ENCODE measurements at places on chromosomes 16 and 17.

DNA sequence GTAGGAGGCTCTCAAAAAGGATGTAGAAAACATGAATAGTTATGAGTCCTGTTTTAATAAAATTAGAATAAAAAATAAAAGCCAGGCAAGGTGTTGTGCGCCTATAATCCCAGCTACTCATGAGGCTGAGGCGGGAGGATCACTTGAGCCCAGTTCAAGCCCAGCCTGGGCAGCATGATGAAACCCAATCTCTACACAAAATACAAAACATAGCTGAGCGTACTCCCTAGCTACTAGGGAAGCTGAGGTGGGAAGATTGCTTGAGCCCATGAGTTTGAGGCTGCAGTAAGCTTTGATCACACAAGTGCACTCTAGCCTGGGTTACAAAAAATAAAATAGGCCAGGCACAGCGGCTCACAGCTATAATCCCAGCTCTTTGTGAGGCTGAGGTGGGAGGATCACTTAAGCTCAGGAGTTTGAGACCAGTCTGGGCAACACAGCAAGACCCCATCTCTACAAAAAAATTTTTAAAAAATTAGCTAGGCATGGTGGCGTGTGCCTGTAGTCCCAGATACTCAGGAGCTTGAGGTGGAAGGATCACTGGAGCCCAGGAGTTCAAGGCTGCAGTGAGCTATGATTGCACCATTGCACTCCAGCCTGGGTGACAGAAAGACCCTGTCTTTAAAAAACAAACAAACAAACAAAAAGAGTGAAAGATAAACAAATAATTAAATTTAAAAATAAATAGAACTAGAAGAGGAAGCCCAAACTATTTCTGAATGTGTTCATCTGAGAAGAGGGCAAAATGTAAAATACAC is 17.2 kb upstream of the PRM1 start:
- no peak for DNase-seq

DNA sequence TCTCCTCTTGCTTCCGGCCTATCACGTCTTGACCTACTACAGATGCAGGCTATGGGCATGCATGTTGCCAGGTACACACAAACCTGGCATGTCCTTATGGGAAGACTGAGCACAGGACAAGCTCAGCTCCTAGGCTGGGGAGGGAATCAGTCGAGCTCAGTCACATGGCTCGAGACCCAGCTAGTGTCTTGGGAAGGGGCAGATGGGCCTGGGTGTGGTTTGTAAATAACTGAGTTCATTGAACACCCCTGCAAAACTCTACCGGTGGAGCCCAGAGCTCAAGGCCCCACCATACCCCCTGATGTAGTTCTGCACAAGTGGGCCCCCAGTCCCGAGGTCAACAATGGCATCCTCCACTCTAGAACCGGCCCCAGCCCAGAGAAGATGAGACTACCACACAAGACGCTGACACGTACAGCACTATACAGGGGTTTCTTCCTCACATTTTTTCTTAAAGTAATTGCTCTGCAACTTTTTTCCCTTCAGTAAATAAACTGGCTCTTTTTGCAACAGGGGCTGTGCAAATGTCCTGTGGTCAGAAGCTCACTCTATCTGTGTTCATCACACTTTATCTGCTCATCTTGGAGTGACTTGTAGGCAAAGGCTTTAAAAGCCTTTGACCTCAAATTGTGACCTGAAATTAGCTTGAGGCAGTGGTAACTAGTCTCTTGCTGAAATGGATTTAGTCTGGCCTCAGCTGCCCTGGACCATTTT is 22.9 kb downstream of the ZNHIT3 start:
- no peak for DNase-seq

DNA sequence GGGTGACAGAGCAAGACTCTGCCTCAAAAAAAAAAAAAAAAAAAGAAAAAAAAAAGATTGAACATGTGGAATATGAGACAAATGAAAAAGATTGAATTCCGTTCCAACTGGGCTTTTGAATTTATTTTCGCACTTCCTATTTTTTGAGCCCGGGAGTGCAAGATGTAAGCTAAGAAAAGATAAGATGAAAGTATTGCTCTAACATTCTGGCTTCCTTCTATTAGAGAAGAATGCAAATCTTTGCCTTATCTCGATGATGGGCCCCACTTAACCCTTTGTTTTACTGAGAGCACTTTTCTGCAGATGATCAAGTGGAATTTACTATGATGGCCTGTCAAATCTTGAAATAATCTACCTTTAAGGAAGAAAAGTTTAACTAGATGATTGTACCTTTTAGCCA is 96.3 kb downstream of the WWOX start:
- DNase-seq = no peak

DNA sequence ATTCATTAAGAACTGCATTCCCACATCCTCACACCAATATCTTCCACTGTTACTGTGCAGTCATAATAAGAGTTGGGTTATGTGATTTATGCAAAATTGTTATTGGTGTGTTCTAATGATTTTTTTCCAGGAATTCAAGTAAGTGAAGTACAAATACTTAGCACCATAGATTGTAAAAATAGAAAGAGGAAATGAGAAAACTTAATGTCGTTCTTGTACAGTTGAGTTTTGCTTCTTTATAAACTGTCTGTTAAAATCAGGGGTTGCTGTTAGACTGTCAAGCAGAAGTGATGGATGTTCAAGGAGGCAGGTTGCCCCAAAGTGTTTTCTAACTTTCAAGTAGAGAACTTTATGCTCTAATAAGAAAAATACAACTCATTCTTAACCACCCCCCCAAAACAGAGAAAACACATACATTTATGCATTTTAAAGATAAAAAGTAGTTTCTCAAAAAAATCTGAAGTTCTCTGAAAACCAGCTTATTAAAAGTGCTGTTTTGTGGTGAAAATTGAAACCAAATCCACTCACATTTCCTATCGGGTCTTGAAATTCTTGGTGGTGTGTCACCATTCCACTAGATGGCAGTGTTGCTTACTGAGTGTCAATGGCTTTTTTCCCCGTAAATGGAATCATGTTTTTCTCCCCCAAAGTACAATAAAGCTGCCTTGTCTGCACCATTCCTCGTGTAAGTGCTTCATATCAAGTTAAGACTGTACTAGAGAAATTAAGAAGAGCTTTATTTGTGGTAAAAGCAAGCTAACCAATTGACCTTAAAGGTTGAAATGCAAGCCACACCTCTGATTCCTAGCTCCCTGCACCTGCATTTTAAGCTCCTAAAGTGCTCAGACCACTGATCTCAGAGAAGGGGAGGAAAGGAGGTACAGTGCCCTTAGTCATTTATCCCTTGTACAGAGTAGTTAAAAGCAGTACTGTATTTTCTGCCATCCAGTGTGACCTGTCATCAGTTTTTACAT is 4.7 kb upstream of the IGSF6 start:
- peak; percentile 55 for DNase-seq

DNA sequence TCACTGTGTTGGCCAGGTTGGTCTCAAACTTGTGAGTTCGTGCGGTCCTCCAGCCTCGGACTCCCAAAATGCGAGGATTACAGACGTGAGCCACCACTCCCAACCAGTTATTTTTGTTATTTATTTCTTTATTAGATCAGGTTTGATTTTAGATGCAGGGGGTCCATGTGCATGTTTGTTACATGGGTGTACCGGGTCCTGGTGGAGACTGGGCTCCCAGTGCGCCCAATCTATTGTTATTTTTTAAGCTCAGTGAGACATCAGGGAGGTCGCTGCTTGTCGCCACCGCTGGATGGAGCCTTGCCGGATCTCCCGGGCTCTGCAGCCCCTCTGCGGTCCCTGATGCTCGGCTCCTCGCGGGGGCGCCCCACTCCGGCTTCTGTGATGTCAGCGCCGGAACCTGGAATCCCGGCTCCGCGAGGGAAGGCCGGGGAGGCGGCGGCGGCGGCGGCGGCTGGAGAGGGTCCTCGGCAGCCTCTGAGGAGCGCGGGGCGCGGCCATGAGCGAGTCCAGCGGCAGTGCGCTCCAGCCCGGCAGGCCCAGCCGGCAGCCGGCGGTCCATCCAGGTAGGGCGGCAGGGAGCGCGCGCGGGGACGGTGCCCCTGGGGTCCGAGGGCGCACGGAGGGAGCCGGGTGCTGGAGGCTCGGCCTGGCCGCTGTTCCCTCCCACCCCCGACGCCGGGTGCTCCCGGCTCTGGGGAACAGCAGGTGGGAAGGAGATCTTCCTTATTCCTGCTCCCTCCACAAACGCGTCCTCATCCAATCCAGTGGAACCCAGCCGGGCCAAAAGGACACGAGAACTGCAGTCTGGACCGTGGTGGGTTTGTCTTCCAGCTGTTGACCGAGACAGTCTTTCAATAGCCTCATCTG is at the start of gene TMC7:
Gene TMC7, plus strand, starts transcription at position 370 of the 870 bp plus-strand sequence. Its CDS starts 130 bp downstream, at position 500.
- no peak for DNase-seq

GRCh38 chr16:81699596-81699995 is 79.5 kb upstream of the PLCG2 start:
- no peak for DNase-seq

DNA sequence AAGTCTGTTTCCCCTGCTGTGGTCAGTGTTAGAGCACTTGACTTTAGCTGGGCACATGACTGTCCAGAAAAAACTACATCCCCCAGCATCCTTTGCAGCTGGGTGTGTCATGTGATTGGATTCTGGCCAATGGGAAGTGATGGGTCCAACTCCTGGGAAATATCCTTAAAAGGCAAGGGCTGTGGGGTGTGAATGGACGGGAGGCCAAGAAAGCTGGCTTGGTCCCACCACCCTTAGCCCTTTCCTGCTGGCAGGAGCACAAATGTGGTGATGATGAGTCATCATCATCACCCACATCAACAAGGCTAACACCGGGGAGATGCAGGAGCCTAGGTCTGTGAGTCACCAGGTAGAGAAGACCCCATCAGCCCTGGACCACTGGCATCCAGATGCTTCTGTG is 341.7 kb downstream of the C16orf95 start:
- DNase-seq = no peak

DNA sequence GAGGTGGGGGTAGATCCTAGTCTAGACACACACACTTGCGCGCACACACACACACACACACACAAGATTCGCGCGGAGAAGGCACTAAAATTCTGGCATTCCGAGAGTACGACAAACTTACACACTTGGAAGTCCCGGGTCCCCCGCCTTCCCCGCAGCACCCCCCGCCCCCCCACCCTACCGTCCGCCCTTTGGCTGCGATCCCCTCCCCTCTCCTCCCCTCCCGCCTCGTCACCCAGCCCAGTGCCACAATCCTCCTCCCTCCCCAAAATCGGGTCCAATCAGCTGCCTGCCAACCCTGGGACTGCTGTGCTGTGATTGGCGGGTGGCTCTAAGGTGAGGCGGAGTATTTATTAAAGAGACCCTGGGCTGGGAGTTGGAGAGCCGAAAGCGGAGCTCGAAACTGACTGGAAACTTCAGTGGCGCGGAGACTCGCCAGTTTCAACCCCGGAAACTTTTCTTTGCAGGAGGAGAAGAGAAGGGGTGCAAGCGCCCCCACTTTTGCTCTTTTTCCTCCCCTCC is at the start of gene SOX9:
Gene SOX9, plus strand, starts transcription at position 379 of the 522 bp plus-strand sequence. CDS start 372 bp downstream, outside the sequence.
- DNase-seq = no peak

DNA sequence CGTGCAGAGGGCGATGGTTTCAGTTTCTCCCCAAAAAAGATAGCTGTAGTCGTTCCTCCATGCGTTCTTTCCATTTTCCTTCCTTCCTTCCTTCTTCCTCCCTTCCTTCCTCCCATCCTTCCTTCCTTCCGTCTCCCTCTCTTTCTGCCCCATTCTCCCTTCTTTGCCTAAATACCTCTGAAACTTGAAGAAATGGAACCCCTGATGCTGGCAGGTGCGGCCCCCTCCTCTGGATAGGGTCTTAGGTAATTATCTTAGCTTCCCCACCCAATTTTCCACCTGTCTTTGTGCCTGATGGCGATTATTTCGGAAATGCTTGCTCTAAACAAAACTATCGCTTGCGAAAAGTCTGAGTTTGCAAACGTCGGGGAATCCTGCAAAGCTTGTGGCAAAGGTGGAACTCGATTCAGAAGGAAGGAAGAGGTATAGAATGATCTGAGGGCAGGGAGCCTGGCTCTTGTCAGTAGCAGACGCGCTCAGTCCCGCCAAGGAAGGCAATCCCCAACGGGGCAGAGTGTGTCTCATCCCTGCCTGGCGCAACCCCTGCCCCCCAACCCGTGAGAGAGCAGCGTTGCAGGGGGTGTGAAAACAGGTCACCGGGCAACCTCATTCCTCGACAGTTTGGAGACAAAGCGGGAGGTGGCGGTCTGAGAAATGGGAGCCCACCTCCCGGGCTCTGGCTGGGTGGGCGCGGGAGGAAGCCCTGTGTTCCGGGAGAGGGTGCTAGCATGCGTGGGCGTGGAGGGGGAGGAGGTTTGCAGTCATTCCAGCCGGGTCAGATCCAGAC is 2.9 kb upstream of the CBX8 start:
- no peak for DNase-seq

GRCh38 chr17:5500589-5501391 is 14.4 kb downstream of the MIS12 start:
- peak; percentile 82 for DNase-seq

GRCh38 chr16:1771188-1771863 is at the start of gene NME3:
Gene NME3 (minus strand): TSS chr16:1771543. CDS start chr16:1771534, 9 bp downstream.
- peak; percentile 77 for DNase-seq

- no peak for DNase-seq
These were observed 16.6 kb downstream of the MAP3K14 start for GRCh38 chr17:45300060-45300751.

- no peak for DNase-seq
These were observed 26.9 kb downstream of the HSD17B2 start for GRCh38 chr16:82061861-82062525.

DNA sequence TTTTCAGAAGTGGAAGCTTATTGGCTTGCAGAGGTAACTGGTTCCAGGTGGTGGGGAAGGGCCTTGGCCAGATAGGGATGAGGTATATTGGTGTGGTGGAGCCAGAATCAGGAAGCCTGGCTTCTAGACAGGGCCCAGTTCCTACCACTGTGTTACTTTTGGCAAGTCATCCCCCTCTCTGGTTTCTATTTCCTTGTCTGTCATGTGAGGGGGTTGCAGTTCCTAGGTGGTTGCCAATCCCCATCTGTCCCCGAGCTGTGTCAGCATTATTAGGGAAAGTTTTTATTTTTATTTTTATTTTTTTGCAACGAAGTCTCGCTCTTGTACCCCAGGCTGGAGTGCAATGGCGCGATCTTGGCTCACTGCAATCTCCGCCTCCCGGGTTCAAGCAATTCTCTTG is 3.0 kb downstream of the SMCR8 start:
- no peak for DNase-seq

GRCh38 chr16:75620326-75621169 is 2.5 kb downstream of the ADAT1 start:
- DNase-seq = peak; percentile 29

GRCh38 chr17:49021768-49022103 is 24.6 kb downstream of the IGF2BP1 start:
- no peak for DNase-seq

- no peak for DNase-seq
These were observed 49.9 kb downstream of the TMEM235 start for GRCh38 chr17:78281249-78281845.
